ENCODE measurements at places on chromosomes 5 and 9. TPM values are rescaled to one million over a fixed set of nuclear protein-coding genes. Genes with fewer than 3 reads are reported as not detected.

- DNase-seq: no peak
These were observed 478 bp downstream of the RAB14 start for GRCh38 chr9:121201045-121201737.

- no peak for DNase-seq
These were observed 63.4 kb downstream of the PSD2 start for GRCh38 chr5:139859013-139859412.

GRCh38 chr9:107833295-107833694, 343.7 kb upstream of the KLF4 start:
- no peak for DNase-seq

DNA sequence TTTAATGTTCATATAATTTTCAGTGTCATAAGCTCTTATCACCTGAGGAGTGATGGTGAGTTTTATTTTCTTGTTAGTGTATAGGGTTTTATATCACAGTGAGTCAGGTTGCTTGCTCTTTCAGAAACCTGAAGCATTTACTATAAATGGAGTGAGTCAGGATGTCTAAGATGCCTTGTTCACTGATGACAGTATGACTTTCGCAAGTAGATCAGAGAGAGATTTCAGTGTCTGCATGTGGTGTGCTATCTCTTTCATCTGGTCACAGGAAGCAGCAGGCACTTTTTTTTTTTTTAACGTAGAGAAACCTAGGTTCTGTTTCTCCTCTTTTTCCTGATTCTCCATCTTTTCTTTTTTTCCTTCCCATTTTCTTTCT, 237.1 kb downstream of the DMRTA1 start:
- DNase-seq: no peak

The CBY3 gene
- total RNA-seq: not detected
